A549 treated with DMSO at 1 μM for 4 hours (cell line): ENCODE measurements at places on chromosomes 1 and 21. TPM values are rescaled to one million over a fixed set of nuclear protein-coding genes. Genes with fewer than 3 reads are reported as not detected.

The AKNAD1 gene
- 0.72 to 1.1 TPM (median 0.87 TPM) in 5 replicates for total RNA-seq

The C1orf167 gene
- total RNA-seq, result not detected in 5 replicates

The MYOG gene
- not detected in 5 replicates for total RNA-seq

The ANXA9 gene
- 0.57 to 1.0 TPM (median 0.67 TPM) in 5 replicates for total RNA-seq

The RAD54L gene
- total RNA-seq, result 9.9 to 13.7 TPM (median 11.3 TPM) in 5 replicates

The CLDN14 gene
- total RNA-seq, result 0.10 to 0.46 TPM (median 0.27 TPM) in 5 replicates

The NGF gene
- 4.2 to 6.5 TPM (median 4.4 TPM) in 5 replicates for total RNA-seq

The PCSK9 gene
- total RNA-seq, result 3.8 to 4.6 TPM (median 4.1 TPM) in 5 replicates

The C4BPA gene
- total RNA-seq, result 0.48 to 1.0 TPM (median 0.64 TPM) in 5 replicates

The ANGPTL1 gene
- total RNA-seq, result not detected in 5 replicates

The MARCKSL1 gene
- total RNA-seq, result 57.0 to 80.7 TPM (median 72.8 TPM) in 5 replicates

The RHD gene
- total RNA-seq, result not detected in 5 replicates

The CLCA1 gene
- not detected in 5 replicates for total RNA-seq

The DNASE2B gene
- not detected in 5 replicates for total RNA-seq

The PADI2 gene
- total RNA-seq, result 0.95 to 1.5 TPM (median 1.3 TPM) in 5 replicates

The ADAMTSL4 gene
- total RNA-seq, result 2.0 to 3.5 TPM (median 2.9 TPM) in 5 replicates

The KRTAP11-1 gene
- not detected in 5 replicates for total RNA-seq

The TCEA3 gene
- total RNA-seq, result 0.33 to 0.69 TPM (median 0.44 TPM) in 4 of 5 replicates, not detected in the other

The ETV3L gene
- not detected in 5 replicates for total RNA-seq

The IL10 gene
- not detected in 5 replicates for total RNA-seq

The OR6K3 gene
- total RNA-seq, result not detected in 5 replicates

The LDLRAD1 gene
- not detected in 5 replicates for total RNA-seq

The SLC35D1 gene
- 6.9 to 8.3 TPM (median 7.5 TPM) in 5 replicates for total RNA-seq

The SMCP gene
- total RNA-seq, result not detected in 5 replicates

The PLA2G2F gene
- total RNA-seq, result not detected in 5 replicates

The NRAS gene
- total RNA-seq, result 27.3 to 37.2 TPM (median 31.9 TPM) in 5 replicates

The OR2G6 gene
- not detected in 5 replicates for total RNA-seq

The HCRTR1 gene
- not detected in 5 replicates for total RNA-seq

The C21orf58 gene
- total RNA-seq, result 4.1 to 7.1 TPM (median 5.7 TPM) in 5 replicates

The TARDBP gene
- 186 to 213 TPM (median 210 TPM) in 5 replicates for total RNA-seq

The IL6R gene
- total RNA-seq, result 10.6 to 15.0 TPM (median 12.2 TPM) in 5 replicates

The BRINP3 gene
- total RNA-seq, result not detected in 5 replicates

The KRTAP6-1 gene
- not detected in 5 replicates for total RNA-seq

The CRYAA gene
- total RNA-seq, result not detected in 5 replicates

The LDLRAD2 gene
- 0.08 to 0.20 TPM (median 0.12 TPM) in 3 of 5 replicates, not detected in the others for total RNA-seq

The SELL gene
- 0.10 to 0.34 TPM (median 0.26 TPM) in 5 replicates for total RNA-seq

The HENMT1 gene
- 4.3 to 4.7 TPM (median 4.4 TPM) in 5 replicates for total RNA-seq

The ESPN gene
- 0.37 to 0.79 TPM (median 0.58 TPM) in 4 of 5 replicates, not detected in the other for total RNA-seq

The HOOK1 gene
- total RNA-seq, result 0.25 to 0.66 TPM (median 0.31 TPM) in 5 replicates

The WDR4 gene
- total RNA-seq, result 21.1 to 32.5 TPM (median 31.4 TPM) in 5 replicates

The TEX38 gene
- total RNA-seq, result 0.16 TPM in 1 of 5 replicates, not detected in the others

The SPTA1 gene
- total RNA-seq, result not detected in 5 replicates

The IFNGR2 gene
- 50.3 to 61.6 TPM (median 59.8 TPM) in 5 replicates for total RNA-seq

The PRCC gene
- total RNA-seq, result 69.7 to 82.0 TPM (median 76.7 TPM) in 5 replicates

The PKP1 gene
- total RNA-seq, result 0.03 to 0.11 TPM in 2 of 5 replicates, not detected in the others

The RGS16 gene
- total RNA-seq, result 0.14 to 0.32 TPM (median 0.20 TPM) in 5 replicates

The IGSF3 gene
- total RNA-seq, result 19.0 to 26.5 TPM (median 23.3 TPM) in 5 replicates

The CORT gene
- 0.09 to 0.51 TPM (median 0.22 TPM) in 4 of 5 replicates, not detected in the other for total RNA-seq

The RPTN gene
- total RNA-seq, result 0.03 TPM in 1 of 5 replicates, not detected in the others

The HMCN1 gene
- total RNA-seq, result 0.03 to 0.13 TPM (median 0.08 TPM) in 5 replicates

The OSCP1 gene
- total RNA-seq, result 5.4 to 6.5 TPM (median 5.8 TPM) in 5 replicates
